Activated gamma-delta T cell (primary cell): ENCODE measurements at places on chromosomes 7 and 10.

DNA sequence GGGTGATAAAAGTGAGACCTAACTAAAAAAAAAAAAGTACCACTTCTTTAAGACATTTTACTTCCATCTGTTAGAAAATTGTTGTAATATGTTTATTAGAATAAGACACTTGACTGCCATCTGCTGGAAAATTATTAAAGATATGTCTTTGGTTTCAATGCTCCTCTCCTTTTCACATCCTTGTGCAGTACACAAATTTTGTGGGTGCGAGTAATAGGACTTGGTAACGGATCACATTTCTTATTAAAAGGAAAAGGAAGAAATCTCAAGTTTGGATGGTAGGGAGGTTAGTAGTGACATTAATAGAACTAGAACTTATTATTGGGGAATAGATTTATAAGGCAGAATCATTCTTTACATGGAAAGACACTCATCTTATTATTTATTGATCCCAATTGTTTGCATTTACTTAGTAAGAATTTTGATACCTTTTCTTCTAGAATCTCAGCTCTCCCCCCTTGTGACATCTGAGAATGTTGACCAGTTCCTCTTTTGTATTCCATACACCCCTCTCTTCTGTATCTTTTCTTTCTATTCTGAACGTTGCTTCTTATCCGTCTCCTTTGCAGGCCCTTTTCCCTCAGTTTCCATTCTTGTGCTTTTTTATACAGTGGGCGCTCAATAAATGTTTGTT lies 43.0 kb upstream of the RPA3 start:
- no peak for DNase-seq

DNA sequence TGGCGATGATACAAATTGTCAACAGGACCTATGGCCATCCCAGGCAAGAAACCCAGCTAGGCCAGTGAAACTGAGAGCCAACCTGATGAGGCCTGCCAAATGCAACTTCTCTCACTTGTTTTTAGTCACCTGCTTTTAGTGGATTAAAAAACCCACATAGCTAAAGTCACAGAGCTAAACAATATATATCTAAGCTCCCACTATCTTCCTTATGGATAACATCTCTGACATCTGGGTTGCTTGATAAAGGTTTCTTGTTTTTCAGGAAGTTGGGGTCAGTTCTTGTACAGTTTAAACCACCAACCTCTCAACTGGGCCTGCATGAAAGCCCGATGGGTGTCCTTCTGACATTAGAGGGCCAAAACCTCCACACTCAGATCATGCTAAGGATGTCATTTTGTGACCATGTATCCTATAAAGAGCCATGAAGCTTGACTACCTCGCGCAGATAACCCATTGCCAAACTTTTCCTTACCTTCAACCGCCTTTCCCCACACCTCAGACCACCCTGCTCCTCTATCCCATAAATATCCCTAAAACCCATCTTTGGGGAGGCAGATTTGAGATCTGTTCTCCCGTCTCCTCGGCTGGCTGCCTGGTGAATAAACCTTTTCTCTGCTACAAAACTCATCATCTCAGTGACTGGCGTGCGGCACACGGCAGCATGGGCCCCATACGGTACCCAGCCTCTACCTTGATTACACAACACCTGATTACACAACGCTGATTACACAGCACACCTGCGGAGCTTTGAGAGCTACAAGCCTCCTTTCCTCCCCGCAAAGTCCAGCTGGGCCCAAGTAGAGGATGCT lies 797 bp upstream of the STMP1 start:
- no peak for DNase-seq

- DNase-seq: no peak
These were observed 51.3 kb upstream of the KCND2 start for GRCh38 chr7:120221666-120222065.

DNA sequence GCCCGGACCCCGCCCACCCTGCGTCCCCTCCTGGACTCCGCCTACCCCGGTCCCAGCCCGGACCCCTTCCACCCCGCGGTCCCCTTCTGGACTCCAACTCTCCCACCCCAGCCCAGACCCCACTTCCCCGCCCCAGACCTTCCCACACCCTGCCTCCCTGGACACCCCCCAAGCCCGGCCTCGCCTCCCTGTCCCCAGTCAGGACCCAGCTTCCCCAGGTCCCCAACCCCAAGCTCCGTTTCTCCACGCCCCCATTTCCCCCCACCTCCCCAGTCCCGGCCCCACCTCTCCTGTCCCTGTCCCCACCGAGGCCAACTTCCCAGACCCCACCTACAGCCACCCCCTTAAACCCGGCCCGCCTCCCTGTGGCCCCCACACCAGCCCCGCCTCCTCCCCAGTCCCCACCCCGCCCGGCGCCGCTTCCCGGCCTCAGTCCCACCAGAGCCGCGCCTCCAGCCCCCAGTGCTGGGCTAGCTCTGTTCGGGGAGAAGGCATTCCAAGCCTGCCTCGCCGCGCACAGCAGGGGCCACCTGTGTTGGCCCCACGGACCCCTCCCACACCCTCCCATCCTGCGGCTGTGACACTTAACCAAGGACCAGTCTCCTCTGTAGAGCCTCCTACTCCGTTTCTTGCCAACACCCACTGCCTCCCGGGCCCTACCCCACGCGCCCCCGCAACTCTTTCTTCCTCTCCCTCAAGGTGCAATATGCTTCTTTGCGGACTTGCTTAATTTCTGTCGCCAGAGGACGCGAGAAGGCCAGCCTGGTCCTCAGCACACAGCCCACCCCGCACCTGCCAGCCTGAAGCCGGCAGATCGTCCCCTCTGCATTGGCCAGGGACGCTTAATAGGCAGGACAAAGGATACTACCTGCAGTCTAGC lies 736 bp upstream of the ITIH5 start:
- no peak for DNase-seq

DNA sequence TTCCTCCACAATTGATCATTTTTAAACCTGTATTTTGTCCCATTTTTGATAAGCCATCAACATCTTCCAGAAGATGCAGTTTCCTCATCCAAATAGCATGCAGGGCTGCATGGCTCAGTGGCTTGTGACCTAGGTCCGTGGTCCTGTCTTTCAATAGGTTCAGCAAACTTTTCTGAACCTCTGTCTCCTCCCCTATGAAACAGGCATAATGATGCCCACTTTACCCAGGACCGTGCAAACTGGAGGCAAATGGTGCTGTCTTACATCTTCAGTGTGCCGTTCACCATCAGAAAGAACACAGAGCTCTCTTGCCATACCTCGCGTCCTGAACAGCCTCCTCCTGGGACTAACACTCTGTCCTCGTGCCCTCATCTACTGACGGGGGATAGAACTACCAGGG lies 22.3 kb upstream of the FIGNL1 start:
- no peak for DNase-seq

- no peak for DNase-seq
These were observed 176.2 kb downstream of the HERPUD2 start for GRCh38 chr7:35518767-35519166.

DNA sequence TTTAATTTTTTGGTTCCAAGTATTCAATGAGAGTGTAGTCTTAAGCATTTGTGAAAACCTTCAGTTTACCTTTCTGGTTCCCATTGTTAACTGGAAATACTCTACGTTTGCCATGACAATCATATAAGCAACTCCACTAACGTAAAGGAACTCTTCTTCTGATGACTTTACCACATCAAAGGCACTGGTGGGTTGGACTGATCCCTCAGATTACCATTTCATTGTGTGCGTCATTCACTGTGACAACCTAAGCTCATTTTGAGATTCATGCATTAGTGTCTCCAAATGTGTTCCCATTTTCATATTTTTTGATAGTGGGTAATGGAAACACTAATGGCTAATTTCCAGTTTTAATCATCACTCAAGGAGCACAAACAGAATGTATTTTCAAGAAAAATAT lies 119.9 kb upstream of the COL1A2 start:
- no peak for DNase-seq

GRCh38 chr10:71534568-71535194 lies 138.0 kb downstream of the CDH23 start:
- DNase-seq: no peak

DNA sequence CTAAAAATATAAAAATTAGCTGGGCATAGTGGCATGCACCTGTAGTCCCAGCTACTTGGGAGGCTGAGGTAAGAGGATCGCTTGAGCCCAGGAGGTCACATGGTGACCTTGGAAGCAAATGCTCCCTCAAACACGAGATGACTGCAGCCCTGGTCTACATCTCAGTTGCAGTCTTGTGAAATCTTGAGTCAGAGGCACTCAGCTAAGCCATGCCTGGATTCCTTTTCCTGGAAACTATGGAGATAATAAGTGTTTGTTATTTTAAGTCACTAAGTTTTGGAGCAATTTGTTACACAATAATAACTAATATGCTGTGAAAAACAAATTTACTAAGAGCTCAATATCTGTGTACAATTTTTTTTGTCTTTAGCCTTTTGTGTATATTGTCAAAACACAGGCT lies 284.3 kb upstream of the KAT6B start:
- no peak for DNase-seq

DNA sequence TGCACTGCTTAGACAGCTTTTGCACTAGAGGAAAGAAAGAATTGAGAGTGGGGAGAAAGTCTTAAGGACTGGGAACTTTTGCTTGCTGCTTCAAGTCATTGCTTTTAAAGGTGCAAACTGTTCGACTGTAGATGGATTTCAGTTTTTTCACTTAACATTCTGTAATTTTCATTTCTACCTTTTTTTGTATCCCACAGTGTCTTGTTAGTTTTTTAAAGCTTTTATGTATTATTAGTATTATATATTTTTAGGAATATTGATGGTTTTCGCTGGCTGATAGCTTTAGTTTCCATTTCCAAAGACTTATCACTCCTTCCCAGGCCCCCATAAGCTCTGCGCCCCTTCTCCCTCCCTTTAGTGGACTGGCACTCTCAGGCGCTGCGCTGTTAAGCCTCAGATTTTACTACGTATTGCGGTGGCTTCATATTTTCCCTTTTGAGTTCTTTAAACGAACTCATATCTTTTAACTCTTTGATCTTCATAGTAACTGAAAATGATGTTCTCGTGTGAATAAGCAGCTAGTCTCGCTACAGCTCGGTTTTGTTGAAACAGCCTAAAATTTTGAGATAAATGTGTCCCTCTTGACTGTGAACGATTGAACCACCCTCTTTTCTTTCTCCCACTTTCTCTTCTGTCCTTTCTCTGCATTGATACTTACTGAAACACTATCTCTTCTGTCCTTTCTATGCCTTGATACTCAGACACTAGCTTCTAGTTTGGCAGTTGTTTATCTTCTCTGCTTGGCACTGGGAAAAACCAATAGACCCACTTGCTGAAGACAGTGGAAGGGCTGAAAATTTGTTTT lies 2.5 kb upstream of the ETV1 start:
- DNase-seq: no peak

DNA sequence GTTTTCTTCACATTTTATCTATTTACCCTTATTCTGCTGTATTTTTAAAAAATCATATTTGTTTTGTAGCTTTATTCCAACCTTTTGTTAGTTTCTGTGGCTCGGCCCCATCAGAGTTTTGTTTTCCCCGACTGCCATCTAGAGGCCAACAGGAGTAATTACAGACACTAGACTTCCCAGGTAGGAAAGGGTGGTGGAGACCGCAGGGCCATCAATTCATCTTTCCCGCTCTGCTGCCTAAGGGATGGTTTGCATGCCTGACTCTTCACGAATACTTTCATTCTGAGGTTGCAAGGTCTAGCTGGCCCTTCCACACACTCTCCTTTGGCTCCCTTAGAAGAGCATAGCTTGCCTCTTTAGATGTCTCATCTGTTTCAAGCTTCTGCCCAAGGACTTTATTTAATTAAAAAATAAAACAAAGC lies 38.3 kb downstream of the LYZL2 start:
- DNase-seq: no peak

- DNase-seq: no peak
These were observed 48.7 kb upstream of the PPP1R3C start for GRCh38 chr10:91681361-91682276.

- DNase-seq: no peak
These were observed 742.3 kb upstream of the GALNT17 start for GRCh38 chr7:70389531-70390151.

DNA sequence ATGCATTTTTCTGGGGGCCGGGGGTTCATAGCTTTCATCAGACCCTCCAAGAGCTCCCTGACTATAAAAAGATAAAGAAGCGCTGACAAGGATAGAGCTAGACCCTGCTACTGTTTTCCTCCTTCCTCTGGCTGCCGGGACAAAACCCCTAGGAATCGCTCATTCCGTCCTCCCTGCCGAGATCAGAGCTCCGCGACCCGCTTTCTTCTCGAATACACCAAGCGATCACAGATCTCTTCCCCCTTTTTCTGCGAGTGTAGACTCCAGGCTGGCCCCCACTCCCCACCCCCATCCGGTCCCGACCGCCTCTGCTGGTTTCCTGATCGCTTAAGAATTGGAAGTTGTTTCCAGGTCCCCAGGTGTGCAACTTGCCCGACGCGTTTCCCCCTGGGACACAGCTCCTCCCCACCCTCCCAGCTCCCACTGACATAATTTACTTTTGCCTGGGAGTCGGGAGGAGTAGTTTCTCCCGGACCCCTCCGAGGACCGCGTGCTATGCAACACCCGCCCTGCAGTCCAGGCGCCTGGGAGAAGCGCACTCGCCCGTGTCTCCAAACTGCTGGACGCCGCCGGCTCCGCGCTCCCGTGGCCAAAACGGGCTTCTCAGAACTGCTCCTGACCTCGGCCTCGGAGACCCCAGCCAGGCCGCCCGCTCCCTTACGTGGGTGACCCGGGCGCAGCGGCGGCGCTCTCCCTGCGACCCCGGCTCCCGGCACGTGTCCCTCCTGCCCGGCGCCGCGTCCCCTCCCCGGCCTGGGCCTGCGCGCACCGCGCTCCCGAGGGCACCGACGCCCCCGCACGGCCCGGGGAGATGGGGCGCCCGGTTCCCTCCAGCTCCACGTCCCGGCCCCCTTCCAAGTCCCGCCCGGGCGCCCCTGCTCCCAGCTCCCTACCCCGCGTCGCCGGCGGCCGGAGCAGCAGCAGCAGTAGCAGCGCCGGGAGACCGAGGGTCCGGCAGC lies 552 bp downstream of the IL15RA start:
- DNase-seq: peak; percentile 46

GRCh38 chr10:90149563-90149962 lies 448.2 kb downstream of the KIF20B start:
- DNase-seq: no peak
